ENCODE measurements at places on chromosomes 6 and 20.

GRCh38 chr20:6265204-6265904, 142.5 kb upstream of the FERMT1 start:
- DNase-seq: no peak

- DNase-seq: no peak
These were observed 59.8 kb upstream of the SYNJ2 start for GRCh38 chr6:157921685-157922367.

- DNase-seq: no peak
These were observed 15.2 kb downstream of the KIF25 start for GRCh38 chr6:168012431-168013249.

GRCh38 chr6:109999740-110000139, 21.6 kb downstream of the GPR6 start:
- no peak for DNase-seq

GRCh38 chr6:79625746-79626145, 5.4 kb upstream of the SH3BGRL2 start:
- DNase-seq: no peak

DNA sequence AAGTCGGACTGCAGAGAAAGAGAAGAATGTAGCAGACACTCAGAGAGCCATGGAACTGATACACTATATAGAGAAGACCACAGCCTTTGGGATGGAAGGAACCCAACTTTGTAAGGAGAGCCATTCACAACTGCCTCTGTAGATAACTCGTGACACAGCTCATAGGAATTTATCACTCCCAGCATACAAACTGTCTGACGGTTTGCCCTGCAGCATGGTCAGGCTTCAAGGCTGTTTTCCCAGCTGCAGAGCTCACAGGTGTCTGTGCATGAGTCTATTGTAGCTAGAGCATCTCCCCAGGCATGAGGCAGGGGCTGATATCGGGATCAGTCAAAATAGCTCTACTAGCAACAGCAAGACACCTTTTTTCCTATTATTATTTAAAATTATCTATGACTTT, 130.5 kb upstream of the DTNBP1 start:
- no peak for DNase-seq

- no peak for DNase-seq
These were observed 5.0 kb downstream of the MARCKS start for GRCh38 chr6:113862112-113862511.

DNA sequence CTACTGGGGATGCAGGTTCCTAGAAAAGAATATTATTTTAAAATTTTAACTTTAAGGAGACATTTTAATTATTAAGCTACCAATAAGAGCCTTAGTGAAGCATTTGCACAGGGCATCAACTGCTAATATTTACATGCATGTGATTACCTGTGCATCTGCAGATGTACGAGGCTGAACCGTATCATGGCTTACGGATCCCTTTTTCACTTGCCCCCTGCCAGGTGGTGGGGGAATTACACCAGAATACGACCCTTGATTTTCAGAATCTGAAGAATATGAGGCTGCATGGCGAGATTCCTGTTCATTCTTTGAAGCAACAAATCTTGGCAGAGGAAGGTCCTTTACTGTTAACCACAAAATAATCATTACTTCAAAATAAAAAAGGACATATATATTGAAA, 42.7 kb downstream of the REPS1 start:
- DNase-seq: no peak

DNA sequence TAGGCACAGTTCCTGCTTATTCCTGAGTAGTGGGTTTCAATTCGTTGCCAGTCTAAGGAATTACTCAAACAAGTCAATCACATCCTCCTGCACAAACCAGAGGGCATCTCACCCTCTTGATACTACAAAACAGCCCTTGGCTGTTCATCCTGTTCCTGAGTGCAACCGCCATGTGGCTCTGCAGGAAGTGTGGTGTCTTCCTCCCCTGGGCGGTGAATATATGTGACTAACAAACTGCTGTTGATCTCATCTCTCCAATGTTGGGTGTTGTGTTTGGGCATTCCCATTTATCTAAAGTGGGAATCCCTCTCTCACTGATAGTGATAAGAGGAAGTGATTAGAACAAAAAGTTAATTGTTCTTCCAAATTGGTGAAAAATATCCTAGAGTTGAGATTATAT, 163.0 kb downstream of the TBX18 start:
- DNase-seq: no peak

All from CD4-positive, alpha-beta T cell treated with Interleukin-1 beta for 1 hour (primary cell).